CD4-positive, alpha-beta T cell treated with Interleukin-2 at 100 ng/mL for 4 hours (primary cell): ENCODE measurements at places on chromosomes 11 and 22.

- DNase-seq: no peak
These were observed 185.3 kb downstream of the C11orf91 start for GRCh38 chr11:33515347-33515746.

DNA sequence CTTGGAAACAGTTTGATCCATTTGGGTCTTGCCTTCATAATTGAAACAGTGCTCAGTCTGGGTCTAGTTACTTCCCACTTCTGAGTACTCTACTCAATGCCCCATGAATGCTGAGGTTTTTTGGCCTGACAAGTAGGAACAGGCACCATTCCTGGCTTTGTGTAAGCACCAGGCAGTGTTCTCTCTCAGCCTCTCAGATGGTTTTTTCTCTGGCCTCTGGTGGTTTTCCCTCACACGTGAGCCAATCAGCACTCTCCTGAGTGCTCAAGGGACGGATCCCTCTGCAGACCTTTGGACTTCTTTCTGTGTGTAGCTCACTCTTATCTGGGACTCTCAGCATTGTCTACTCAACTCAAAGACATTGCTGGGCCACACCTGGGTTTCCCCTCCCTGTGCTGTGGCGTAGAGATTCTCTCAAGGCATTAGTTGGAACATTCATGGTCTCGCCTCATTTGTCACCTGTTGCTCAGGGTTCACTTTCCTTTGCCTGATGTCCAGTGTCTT lies 21.3 kb downstream of the SIK2 start:
- DNase-seq: no peak

DNA sequence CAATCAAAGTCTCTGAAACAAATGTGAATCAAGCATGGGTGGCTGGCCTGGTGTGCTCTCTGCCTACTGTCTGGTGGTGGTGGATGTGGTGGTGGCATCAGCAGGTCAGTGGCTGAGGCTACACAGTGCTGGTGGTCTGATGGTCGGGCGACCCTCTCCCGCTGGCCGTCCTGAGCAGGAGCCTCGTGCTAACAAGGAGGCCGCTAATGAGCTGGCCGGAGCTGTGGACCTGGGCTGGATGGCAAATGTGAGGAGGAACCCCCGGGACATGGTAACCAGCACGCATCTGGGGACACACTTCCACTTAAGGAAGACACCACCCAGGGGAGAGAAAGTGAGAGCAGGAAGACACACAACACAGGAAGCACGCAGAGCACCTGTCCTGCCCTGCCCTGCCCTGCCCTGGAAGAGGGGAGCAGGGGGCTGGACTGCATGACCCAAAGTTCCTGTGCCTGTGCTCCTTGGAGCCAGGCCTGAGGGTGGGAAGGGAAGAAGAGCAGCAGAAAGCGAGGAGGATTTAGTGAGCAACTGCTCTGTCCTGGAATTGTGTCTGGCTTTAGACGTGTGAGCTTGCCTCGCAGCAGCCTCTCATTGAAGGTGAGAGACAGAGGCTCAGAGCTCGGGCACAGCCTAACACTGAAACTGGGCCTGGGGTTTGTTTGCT lies 23.7 kb downstream of the SLC37A2 start:
- DNase-seq: no peak

DNA sequence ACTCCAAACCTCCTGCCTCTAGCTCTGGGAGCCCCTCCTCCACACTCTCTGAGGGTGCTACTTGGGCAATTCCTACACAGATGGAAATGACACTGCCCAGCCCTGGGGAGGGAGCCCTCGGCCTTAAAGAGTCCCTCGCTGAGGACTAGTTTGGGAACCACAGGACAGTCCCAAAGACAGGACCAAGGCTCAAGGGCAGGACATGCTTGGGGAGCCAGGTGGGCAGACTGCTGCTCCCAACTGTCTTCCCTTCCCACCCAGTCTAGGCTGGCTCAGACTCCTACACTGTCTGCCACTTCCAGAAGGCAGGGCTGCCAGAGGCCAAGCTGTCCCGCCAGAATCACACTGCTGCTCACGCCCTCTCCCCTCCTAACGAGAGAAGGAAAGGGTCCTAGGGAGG lies 9.8 kb downstream of the ARRB1 start:
- no peak for DNase-seq
